ENCODE measurements at places on chromosomes 2 and 18. TPM values are rescaled to one million over a fixed set of nuclear protein-coding genes. Genes with fewer than 3 reads are reported as not detected.

DNA sequence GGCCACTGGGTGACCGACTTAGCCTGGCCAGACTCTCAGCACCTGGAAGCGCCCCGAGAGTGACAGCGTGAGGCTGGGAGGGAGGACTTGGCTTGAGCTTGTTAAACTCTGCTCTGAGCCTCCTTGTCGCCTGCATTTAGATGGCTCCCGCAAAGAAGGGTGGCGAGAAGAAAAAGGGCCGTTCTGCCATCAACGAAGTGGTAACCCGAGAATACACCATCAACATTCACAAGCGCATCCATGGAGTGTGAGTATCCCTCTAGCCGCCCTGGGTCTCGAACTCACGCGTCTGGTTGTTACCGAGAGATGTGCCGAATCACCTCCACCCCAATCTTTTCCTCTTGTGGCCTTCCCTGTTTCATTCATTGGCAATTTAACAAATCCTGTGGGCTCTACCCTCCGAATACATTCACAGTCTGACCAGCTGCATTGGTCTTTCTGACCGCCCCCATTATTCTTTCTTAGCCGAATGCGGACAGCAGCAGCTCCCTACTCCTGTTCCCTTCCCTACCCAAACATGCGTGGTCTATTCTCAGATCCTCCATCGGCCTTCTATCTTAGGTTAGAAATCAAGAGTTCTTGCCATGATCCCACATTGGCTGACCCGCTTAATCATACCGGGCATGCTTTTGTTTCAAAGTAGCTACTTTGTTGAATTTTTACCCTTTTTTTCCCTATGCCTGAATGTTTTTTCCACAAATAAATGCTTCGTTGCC, 631 bp downstream of the RPL31 start:
- DNase-seq: no peak

GRCh38 chr2:99484205-99484604, 5.6 kb downstream of the REV1 start:
- DNase-seq: no peak

Gene LTBP1
- total RNA-seq: 29.4 TPM

- no peak for DNase-seq
Observed at GRCh38 chr2:204654669-204655068, 109.4 kb downstream of the PARD3B start.

DNA sequence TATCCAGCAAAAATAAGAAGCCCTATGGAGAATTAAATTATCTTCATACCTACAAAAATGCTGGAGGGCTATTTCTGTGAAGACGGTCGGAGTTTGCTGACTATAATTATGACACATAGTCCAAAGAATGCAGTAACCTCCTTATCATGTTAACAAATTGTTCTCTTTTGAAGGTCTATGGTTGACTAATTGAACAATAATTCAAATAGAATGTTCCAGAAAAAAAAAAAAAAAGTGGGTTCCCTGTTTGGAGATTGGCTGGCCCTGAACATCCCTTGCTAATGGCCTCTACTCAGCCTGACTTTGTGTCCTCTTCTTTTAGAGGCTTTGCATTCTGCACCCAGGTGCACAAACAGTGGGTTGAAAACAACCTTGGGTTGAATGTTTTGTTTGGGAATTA, 82.8 kb upstream of the CCBE1 start:
- no peak for DNase-seq

- no peak for DNase-seq
Observed at GRCh38 chr2:42369532-42370229, 8.7 kb upstream of the COX7A2L start.

GRCh38 chr2:43270930-43271615, 44.7 kb upstream of the ZFP36L2 start:
- DNase-seq: no peak

- no peak for DNase-seq
Observed at GRCh38 chr2:160538559-160539355, 45.1 kb upstream of the RBMS1 start.

DNA sequence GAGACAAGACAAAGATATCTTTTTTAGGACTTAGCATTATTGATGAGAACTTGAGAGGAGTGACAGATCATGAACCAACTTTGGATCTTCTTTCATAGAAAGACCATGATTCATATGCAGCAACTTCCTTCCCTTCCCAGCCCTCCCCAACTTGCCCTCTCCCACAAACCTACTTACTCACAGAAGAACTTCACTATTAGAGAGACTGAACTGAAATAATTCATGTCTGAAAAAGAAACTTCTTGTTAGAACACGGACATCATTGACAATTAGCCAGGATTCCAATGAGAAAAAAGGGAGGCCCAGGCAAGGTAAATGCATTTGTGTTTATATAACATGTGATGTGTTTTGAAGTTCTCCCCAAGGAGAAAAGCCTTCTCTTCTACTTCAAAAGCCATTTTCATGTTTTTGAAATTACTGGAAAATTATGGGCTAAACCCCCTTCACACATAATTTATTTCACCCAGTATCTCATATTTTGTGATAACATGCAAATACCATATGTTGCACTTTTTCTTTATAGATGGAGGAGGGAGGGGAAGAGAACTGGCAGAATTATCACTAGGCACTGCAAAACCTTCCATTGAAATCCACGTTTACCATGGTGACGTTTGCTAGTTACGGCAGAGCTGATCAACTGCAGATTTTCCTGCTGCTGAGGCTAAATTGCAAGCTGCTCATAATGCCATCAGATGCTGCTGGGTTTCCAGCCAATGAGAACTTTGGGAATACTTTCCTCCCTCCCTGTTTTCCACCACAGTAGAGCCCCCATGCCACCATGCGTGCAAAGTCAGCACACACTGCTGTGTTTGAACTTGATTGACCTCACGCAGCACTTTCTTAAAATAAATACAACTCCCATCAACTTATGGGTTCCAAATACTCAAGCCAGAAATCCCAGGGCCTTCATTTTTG, 294.7 kb downstream of the MEIS1 start:
- DNase-seq: no peak

Gene HOXD3
- 10.6 TPM for total RNA-seq

DNA sequence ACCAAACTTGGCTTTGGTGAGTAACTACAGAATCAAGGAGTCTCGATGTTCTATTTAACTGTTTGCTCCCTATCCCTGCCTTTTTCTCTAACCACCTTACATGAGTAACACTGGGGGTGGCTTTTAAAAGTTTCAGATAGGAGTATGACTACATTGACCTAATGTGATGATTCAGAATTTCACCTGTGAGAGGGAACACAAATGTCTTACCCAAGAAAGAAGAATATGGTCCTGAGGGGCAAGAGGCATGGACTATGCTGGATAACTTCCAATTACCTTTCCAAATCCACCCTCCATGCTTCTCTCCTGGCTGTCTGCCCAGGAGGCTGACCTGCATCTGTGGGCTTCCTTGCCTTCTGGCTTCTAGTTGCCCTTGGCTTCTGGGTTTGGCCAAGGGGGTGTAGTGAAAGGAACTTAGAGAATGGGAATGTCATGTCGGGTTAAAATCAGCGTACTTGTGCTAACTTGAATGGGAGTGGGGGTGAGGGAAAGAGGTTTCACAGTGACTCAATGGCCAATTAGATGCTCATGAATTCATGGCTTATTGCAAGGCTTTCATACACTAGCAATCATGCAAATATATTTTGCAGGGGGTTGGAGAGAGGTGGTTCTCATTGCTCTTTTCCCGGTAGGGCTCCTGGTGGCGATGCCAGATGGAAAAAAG, 5.3 kb upstream of the IL36G start:
- DNase-seq: no peak

DNA sequence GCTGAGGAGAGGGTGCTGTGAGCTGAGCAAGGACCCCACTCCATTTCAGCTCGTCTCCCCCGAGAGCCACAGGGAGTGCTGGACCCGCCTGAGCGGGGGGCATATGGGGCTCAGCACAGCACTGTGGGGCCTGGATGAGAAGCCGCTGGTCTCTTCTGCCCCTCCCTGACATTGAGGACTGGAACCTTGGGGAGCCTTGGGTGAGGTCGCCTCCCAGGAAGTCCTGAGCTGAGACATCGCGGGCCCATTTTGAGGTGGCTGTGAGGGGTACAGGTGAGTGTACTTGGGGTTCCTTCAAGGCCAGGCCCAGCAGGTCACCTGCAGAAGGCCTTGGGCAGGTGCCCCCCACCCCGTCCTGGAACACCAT, 3.1 kb upstream of the AQP12A start:
- no peak for DNase-seq

Gene NEUROD1
- total RNA-seq: not detected

- DNase-seq: no peak
Observed at GRCh38 chr2:212695426-212695825, 156.8 kb upstream of the ERBB4 start.

Gene RTP5
- not detected for total RNA-seq

All from tibial nerve (tissue), 4 donors.